GM10248 (cell line): ENCODE measurements at places on chromosomes 5 and 9.
A peak's percentile ranks its signal among the peaks of the same experiment; 100 is the strongest.

DNA sequence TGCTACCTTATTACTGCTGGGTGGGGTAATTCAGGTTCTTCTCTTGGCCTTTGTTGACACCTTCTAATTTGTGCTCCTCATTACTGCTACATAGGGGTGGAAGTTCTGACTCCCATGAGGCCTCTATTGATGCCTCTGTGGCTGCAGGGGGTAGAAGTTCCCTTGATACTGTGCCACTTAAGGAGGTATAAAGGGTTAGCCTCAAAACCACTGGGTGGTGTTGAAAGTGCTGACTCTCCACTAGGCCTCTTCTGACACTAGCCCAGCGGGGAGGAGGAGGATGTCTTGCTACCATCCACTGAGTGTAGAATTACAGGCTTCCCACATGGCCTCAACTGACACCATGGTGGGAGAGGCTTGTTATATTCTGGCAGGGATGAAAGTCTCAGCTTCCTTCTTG lies 36.7 kb upstream of the CCDC112 start:
- no peak for DNase-seq

- DNase-seq = no peak
Measured at GRCh38 chr5:136037001-136037705, 8.4 kb downstream of the TGFBI start.

- DNase-seq = no peak
Measured at GRCh38 chr5:53110156-53110555, 599 bp upstream of the MOCS2 start.

- DNase-seq = no peak
Measured at GRCh38 chr5:51908215-51908614, 525.0 kb downstream of the ISL1 start.

DNA sequence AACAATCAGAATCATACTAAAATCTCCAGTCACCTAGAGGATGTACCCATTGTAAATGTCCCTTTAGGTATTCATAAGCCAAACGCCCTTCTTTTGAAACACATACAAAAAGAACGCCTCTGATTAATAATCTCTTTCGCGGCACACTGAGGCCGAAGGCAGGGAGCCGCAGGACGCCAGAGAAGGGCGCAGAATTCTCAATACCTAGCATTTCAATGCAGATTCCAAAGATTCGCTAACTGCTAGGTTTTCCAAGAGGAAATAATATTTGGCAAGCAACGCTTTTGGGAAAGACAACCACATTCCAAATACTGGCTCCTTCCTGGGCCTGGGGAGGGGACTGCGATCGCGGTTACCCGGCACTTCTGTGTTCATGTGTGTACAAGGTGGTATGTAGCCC lies 203.3 kb downstream of the MEF2C start:
- no peak for DNase-seq

DNA sequence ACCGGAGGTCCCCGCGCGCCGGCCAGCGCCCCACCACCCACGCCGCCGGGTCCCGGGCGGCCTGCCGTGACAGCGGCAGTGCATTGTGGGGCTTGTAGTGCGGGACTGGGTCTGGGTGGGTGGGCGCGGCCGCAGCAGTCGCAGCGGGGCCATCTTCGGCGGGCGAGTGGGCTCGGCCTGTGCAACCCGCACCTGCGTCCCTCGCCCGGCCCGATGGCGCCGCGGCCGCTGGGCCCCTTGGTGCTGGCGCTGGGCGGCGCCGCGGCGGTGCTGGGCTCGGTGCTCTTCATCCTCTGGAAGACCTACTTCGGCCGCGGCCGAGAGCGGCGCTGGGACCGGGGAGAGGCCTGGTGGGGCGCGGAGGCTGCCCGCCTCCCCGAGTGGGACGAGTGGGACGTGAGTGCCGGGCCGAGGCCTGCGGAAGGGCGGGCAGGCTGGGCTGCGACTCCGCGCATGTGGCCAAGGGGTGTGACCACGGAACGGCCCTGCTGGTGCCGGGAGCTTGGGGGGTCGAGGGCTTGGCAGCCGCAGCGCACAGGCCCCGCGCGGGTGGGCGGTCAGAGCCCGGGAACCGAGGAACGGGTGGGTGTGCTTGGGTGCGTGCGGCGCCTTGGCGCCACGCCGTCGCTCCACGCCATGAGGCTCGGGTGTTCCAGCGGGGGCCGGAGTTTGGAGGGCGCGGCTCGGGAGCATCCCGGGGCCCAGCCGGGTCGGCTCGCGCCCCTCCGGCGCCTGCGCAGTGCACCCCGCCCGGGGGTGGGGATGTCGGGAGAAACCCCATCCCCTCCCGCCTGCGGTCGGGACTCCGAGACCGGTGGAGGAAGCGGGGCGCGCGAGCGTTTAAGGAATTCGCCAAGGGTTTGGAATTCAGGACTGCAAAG lies at the start of gene ARL10:
TSS of gene ARL10 (plus strand) at position 137 of the 881 bp plus-strand sequence. CDS start at position 214, 77 bp downstream.
- DNase-seq = peak; percentile 81

- DNase-seq = no peak
Measured at GRCh38 chr9:11868795-11869194, 824.4 kb upstream of the TYRP1 start.

GRCh38 chr9:19108038-19108437 lies 5.3 kb upstream of the HAUS6 start:
- no peak for DNase-seq

- no peak for DNase-seq
Measured at GRCh38 chr9:121645853-121646807, 5.3 kb upstream of the DAB2IP start.

GRCh38 chr5:149617760-149618306 lies 36.5 kb downstream of the ARHGEF37 start:
- no peak for DNase-seq

DNA sequence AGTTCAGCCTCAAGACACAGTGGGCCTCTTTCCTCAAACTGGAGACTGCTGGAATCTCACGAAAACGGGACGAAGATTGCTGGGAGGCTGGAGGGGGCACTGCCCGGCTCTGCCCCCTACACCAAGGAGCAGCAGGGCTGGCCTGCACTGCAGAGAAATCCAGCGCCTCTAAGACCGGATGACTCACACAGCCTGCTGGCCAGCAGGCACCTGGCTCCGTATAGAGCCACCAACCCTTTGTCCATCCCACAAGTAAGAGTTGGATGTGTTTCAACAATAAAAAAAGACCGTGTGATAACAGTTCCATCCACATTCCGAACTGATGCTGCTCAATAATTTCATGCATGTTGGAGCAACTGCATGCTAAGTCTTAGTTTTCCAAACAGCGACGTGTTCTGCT lies 11.5 kb downstream of the CCDC127 start:
- no peak for DNase-seq

DNA sequence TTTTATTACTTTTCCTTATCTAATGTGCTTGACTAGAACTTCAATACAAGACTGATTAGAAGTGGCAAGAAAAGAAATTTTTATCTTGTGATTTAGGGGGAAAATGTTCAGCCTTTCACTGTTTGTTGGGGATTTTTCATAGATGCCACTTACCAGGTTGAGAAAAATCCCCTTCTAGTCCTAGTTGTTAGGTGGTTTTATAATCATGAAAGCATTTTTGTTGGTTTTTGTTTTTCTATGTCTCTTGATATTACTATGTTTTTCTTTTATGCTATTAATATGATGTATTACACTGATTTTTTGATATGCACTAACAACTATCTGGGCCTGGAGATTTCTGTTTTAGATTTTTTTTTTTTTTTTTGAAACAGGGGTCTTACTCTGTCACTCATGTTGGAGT lies 134.0 kb downstream of the PARP8 start:
- peak; percentile 9 for DNase-seq

DNA sequence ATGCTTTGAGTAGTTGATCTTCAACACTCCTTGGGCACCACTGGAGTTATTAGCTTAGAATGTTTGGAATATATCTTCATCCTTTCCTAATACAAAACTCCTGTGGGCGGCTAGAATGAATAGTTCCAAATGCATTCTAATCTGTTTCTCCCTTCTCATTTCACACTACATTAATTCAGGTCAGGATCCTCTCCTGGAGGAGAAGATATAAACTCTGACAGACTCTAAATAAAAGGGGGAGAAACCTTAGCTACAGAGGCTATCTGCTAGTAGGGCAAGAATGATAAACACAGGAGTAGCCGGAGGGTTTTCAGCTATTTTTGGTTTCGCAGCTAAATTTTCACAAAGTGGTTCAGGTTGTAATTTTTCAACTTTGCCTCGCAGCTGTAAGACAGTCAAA lies 45.2 kb upstream of the FAM240B start:
- no peak for DNase-seq

GRCh38 chr9:70425192-70425591 lies 10.7 kb upstream of the KLF9 start:
- no peak for DNase-seq

DNA sequence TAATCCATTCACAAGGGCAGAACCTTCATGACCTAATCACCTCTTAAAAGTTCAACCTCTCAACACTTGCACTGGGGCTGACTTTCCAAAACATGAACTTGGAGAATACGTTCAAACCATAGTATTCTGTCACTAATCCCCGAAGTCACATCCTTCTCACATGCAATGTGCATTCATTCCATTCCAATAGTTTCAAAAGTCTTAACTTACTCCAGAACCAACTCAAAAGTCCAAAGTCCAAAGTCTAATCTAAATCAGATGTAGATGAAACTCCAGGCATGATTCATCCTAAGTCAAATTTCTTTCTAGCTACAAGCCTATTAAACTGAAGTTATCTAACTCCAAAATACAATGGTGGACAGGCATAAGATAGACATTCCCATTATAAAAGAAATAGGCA lies 21.7 kb upstream of the ADAMTSL1 start:
- DNase-seq = no peak

GRCh38 chr5:58545912-58546311 lies 37.0 kb upstream of the RAB3C start:
- peak; percentile 24 for DNase-seq

GRCh38 chr5:151284392-151284967 lies 19.1 kb downstream of the SLC36A3 start:
- no peak for DNase-seq

- no peak for DNase-seq
Measured at GRCh38 chr9:87280421-87280820, 217.2 kb upstream of the DAPK1 start.

GRCh38 chr5:79510638-79511037 lies 3.3 kb downstream of the HOMER1 start:
- DNase-seq = no peak

DNA sequence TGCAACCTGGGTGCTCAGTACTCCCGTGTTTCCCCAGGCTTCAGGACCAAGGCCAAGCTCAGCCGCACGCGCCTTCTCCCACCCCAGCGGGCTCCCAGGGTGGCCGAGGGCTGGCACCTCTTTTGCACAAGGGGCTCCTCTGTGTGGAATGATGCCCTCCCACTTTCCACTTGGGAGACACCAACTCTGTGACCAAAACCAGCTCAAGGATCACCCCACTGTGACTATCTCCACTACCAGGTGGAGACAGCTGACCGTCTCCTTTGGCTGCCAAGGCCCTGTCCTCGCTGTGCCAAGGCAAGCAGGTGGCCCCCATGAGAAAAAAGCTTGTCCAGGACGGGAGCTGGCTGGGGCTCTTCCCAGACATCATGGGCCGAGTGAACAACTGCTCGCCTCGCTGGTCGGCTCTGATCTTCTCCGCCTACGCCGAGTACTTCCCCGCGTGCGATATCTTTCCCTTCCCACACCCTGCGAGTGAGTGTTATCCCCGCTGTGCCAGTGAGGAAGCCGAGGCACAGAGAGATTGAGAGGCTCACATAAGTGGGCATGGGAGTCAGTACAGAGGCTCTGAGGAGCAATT lies 132.8 kb downstream of the ZNF354C start:
- no peak for DNase-seq

- peak; percentile 77 for DNase-seq
Measured at GRCh38 chr9:21965401-21965951, 28.7 kb downstream of the CDKN2A start.

DNA sequence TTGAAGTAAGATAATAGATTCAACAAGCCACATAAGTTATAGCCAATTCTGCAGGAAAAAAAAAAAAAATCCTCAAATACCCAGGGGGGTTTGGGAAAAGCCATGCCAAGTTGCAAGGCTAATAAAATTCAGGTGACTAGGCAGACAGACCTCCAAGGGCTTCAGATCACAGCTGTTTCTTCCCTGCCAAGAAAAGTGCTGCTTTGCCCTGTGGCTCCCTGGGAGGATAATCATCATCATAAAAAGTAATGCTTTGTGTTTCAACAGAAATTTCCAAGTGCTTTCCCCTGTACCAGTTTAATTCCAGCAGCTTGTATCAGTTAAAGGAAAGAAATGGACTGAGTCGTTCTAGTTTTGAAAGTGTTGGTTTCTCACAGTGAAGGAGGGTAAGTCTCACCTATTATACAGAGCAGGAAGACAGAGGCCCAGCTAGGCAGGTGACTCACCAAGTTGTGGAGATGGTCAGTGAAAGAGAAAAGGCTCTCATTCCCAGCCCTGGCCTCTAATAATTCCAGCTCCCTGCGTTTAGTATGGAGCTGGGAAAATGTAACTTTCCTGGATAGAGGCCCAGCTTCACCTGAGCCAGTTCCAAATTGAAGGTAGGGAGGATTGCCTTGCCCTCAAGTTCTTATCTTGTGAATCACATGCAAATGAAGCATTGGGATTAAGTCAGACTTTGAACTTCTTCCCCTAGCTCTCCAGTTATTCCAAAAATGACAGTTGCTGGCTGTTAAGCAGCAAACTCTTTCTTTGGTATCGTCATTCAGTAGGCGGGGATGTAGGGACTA lies 263.4 kb downstream of the GRIA1 start:
- no peak for DNase-seq
